ENCODE measurements at places on chromosomes 7 and 10.
A peak's percentile ranks its signal among the peaks of the same experiment; 100 is the strongest.

DNA sequence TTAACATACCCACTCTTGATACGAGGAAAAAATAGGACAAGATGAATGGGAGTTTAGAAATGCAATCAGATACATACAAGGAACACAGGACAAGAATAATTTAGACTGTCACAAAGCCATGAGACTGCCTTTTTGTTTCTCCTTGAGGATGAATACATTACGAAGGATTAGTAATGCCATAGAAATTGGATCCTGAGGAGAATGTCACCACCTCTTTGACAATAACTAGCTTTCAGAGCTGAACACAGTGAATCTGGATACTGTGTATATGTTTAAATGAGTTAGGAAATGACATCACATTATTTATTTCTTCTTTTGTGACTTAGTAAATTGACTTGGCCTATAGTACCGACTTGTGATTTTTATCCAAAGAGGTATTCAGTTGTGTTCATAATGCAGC is 596.3 kb upstream of the CNTNAP2 start:
- DNase-seq: no peak

GRCh38 chr7:134431815-134432214 is 27.1 kb downstream of the AKR1B1 start:
- peak; percentile 9 for DNase-seq

- no peak for DNase-seq
These were observed 357.4 kb downstream of the PPP1R3A start for GRCh38 chr7:113561446-113561845.

GRCh38 chr10:128907155-128907941 is 559.7 kb upstream of the MGMT start:
- DNase-seq: no peak

GRCh38 chr7:98294798-98295382 is 13.4 kb downstream of the BRI3 start:
- DNase-seq: peak; percentile 22

DNA sequence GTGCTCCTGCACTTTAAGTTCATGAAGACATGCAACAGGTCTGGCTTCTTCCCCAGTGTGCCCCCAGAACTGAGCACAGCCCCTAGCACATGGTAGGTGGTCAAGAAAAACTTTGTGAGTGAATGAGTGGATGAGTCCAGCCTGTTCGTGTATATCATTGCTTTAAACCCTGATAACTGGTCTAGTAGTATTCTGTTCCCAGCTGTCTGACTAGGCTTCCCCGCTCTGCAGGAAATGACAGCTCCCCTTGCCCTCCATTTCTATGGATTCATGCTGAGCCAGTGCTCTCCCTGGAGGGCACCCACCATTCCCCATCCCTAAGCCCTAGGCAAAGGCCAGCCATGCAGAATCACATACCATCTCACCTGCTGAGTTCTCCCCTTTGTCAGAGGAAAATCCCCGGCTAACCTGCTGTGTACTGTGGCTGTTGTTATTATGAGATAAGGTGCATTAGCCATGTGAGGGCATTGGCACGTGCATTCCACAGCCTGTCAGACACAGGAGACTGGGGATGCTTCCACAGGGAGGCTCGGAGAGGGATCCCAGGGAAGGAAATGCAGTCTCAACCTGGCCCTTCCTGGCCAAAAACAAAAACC is 698.9 kb downstream of the GRID1 start:
- no peak for DNase-seq

DNA sequence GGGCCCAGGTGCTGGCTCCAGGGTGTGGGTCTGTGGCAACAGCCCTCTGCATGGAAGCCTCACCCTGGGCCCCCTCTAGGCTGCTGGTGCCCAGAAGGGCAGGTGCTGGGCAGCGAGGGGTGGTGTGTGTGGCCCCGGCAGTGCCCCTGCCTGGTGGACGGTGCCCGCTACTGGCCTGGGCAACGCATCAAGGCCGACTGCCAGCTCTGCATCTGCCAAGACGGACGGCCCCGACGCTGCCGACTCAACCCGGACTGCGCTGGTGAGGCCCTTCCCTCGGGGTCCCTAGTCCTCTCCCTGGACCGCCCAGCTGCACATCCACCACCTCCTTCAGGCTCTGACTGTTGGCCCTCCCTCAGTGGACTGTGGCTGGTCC is 18.8 kb upstream of the ZNF467 start:
- no peak for DNase-seq

GRCh38 chr10:17910125-17910789 is 41.5 kb upstream of the SLC39A12 start:
- peak; percentile 8 for DNase-seq

- DNase-seq: no peak
These were observed 900.3 kb upstream of the SORCS1 start for GRCh38 chr10:108064746-108065260.

- DNase-seq: no peak
These were observed 18.2 kb downstream of the SLC29A3 start for GRCh38 chr10:71337219-71337701.
